ENCODE measurements at places on chromosomes 5 and 9.

GRCh38 chr9:114090798-114091197, 8.3 kb downstream of the KIF12 start:
- no peak for DNase-seq

DNA sequence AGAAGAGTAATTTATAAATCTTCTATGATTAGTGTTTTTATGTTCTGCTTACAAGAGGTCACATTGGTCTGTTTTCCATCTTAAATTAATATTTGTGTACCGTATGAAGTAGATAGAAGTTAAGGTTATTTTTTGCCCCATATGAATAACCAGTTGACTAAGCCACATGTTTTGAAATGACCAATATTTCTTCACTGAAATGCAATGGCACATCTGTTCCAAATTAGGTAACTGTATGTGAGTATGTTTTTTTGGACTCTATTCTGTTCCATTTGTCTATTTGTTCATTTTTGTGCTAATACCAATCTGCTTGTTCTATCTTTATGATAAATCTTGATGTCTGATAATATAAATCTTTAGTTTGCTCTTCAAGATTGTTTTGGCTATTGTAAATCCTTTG, 17.7 kb downstream of the JAK2 start:
- no peak for DNase-seq

DNA sequence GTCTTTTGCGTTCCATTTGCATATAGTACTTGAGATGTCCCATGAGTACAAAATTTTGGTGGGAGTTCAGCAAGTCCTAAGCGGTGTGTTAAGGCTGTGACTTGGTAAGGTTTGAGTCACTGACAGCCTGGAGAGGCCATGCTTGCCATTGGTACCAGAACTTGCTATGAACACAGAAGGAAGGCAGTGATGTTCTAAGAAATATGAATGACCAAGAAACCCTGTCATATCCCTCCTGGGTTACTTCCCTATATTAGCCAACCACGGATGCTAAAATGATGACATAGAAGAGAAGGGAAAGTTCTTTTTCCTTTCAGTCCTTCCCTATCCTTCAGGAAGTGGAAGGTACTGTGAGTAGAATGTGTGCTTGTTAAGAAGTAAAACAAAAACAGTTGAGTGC, 136.7 kb downstream of the GCNT1 start:
- no peak for DNase-seq

- DNase-seq, result no peak
Measured at GRCh38 chr5:112142769-112143270, 276.3 kb downstream of the EPB41L4A start.

GRCh38 chr9:14529054-14529453, 164.2 kb downstream of the ZDHHC21 start:
- DNase-seq, result no peak

Measured in sciatic nerve (tissue), 2 donors.